H9 (cell line): ENCODE measurements at places on chromosomes 2 and 18. TPM values are rescaled to one million over a fixed set of nuclear protein-coding genes. Genes with fewer than 3 reads are reported as not detected.

DNA sequence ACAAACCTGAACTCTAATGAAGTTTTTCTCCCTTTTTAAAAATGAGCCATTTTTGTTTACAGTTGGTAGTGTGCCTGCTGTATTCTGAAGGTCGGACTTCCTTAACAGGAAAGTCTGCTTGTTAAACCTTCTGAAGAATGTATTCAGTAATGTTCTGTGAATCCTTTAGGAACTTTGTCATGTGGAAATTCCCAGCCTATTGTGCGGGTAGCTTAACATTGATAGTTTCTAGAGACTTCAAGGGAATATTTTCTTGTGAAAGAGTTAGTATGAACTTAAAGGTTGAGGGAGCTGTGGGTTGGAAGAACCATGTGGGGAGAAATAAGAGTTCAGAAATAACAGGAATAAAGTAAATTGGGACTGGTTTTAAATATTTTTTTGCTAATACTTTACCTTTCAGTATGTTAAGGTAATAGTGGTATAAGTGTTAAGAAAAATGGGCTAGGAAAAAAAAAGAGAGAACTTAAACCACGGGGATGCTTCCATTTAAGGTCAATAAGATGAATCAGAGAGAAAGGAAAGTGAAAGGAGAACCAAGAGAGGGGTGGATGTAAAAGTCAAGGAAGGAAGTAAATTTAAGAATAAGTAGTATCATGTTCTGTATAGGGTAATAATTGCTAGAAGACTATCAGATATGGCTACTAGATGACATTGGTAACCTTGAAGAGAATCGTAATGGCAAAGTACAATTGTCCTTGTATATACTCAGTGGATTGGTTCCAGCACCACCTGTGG is 90.5 kb downstream of the PMS1 start:
- no peak for DNase-seq

DNA sequence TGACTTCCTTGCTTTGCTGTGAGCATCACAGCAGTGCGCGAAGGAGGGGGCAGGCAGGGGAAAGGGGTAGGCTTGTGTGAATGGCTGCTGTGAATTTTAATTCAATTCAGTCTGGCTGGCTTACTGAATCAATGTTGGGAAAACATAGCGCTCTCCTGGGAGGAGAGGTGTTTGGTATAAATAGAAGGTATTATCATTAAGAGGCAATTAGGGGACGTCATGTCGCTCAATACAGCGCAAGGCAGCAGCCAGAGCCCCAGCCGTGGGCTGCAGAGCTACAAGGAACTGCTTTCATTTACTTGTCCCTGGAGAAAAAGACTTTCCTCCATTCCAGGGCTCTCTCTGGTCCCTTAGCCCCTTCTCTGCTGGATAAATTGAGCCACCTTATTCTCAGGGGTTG is 181.4 kb upstream of the MSH6 start:
- DNase-seq = no peak

- DNase-seq = no peak
Measured at GRCh38 chr2:96386470-96386869, 50.9 kb downstream of the NCAPH start.

- no peak for DNase-seq
Measured at GRCh38 chr18:8471372-8471771, 137.9 kb upstream of the RAB12 start.

- no peak for DNase-seq
Measured at GRCh38 chr2:181954538-181954883, 31.1 kb upstream of the PPP1R1C start.

Gene CRACDL
- total RNA-seq = 0.29 and 0.48 TPM in 2 replicates

Gene TMEM247
- not detected in 2 replicates for total RNA-seq

Gene MAPK4
- total RNA-seq = 1.6 and 1.9 TPM in 2 replicates

Gene DNAH6
- total RNA-seq = 0.09 and 0.26 TPM in 2 replicates

Gene CDKL4
- not detected in 2 replicates for total RNA-seq

Gene POTEI
- 0.99 and 1.2 TPM in 2 replicates for total RNA-seq

Gene CPLX4
- total RNA-seq = not detected in 2 replicates

Gene SPR
- total RNA-seq = 7.3 and 7.6 TPM in 2 replicates
